ENCODE measurements at places on chromosomes 2 and 18.

DNA sequence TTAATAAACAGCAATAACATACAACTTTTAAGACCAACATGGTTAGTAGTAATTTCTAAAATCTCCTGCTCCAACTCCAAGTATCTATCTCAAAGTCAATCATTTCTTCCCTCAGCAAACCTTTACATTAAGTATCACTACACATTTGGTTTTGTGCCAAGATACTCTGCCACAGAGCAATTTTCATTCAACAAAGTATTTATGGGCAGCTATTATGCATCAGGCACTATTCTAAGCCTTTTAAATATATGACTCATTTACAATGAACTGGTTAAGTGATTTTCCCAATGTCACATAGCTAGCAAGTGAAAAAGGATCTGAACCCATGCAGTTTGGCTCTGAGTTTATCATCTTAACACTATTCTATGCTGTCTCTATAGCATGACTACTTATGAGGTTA is 264.3 kb downstream of the NOL4 start:
- no peak for DNase-seq

GRCh38 chr18:32243358-32243757 is 53.5 kb downstream of the MEP1B start:
- DNase-seq, result no peak

- no peak for DNase-seq
These were observed 46.0 kb downstream of the SLC66A2 start for GRCh38 chr18:79905389-79905911.

- DNase-seq, result peak; percentile 25
These were observed 79.2 kb upstream of the SETBP1 start for GRCh38 chr18:44601447-44601846.

- DNase-seq, result no peak
These were observed 49.6 kb downstream of the ATP9B start for GRCh38 chr18:79118797-79119196.

DNA sequence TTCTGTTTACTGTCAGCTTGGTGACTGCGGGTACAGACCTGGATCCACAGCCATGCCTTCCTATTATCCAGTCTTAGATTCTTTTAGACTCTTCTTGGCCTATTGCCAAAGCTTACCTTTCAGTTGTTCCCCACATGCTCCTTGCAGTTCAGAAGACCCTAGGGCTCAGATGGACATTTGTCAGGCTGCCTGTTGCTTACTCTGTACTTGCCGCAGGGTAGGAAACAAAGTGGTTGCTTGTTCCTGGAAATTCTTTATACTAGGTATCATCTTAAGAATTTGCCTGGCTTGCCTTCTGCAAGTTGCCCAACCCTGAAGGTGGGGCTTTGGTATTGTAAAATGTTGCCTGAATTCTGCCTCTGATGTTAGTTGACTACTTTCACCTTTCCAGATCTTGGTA is 24.4 kb downstream of the CD28 start:
- no peak for DNase-seq

- no peak for DNase-seq
These were observed 97.4 kb upstream of the ITGA6 start for GRCh38 chr2:172329774-172330671.

GRCh38 chr2:17979707-17980106 is 101.2 kb downstream of the KCNS3 start:
- DNase-seq, result no peak

GRCh38 chr18:41967680-41968079 is 12.6 kb downstream of the PIK3C3 start:
- no peak for DNase-seq

- no peak for DNase-seq
These were observed 181.2 kb downstream of the ATAD2B start for GRCh38 chr2:23745726-23746105.

DNA sequence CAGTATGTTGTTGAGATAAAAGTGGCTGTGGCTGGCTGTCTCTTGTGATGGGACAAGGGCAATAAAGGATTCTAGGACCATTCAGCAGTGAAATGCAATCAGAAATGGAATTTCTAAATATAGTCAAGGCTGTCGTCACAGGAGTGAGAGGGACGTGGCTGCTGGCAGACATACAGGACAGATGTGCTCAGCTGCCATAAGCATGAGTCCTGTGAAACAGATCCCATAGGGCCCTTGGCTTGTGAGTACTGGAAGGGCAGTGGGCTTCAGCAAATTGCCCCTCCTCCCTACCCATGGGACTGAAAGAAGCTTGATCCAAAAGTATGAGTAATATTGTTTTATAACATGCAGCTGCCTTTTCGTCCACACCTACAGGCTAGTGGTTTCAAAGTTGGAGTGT is 4.2 kb upstream of the CNNM3 start:
- DNase-seq, result no peak

- DNase-seq, result no peak
These were observed 2.7 kb downstream of the BCL2 start for GRCh38 chr18:63316612-63317555.

- DNase-seq, result no peak
These were observed 101.2 kb downstream of the RAPGEF4 start for GRCh38 chr2:172836827-172837226.

DNA sequence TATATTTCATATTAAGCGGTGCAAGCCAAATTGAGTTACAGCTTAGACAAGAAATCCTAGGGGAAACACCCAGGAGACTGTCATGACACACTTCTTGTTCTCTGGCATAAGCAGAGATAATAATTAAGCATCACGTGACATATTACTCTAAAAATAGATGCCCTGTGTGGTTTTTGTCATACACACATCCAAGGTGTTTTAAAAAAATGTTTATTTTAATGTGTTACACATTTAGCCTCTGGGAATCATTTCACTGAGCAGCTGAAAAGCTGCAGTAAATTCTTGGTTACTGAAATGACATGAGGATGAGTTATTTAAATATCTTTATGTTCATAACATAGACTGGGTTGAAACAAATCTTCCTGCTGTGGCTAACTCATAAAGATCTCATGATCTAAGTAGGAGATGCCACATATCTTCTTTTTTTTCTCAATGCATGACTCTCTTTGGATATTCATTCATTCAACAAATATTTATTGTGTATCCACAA is 38.0 kb upstream of the ERMN start:
- DNase-seq, result no peak

DNA sequence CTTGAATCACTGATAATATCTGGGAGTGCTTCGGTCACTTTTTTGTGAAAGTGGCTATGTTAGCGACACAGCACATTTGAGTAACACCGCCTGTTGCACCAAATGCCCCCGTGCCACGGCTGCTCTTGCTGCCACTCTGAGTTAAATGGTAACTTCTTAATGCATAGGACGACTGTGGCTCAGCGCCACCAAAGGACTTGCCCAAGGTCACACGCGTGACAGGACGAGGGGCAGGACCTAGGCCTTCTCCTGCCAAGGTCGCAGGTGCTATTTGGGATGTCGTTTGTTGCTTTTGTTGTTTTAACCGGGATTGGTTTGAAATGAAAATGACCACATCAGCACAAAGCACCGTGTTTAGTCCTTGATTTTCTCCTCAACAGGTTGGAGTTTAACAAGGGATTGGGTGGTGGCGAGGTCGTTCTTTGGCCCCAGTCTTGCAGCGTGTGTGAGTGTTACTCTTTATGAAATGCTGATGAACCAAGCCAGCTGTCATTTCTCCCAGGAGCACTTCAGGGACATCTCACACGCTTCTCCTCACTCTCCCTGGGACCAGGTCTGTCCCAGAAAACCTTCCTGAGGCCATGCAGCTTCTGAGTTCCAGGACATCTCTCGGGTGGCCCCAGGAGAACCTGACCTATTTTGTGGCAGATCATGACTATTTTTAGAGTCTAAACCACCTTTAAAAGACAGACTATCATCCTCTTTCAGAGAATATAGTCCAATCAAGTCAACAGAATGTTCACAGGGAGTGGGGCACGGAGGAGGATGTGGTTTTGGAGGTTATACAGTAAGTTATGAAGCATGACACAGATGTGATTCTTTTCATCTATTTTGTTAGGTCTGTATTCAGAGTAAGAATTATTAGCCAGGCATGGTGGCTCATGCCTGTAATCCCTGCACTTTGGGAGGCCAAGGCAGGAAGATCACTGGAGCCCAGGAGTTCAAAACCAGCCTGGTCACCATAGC is 49.9 kb downstream of the MTCL1 start:
- no peak for DNase-seq

GRCh38 chr2:144567745-144568144 is 47.8 kb upstream of the ZEB2 start:
- DNase-seq, result no peak

- no peak for DNase-seq
These were observed 818.9 kb upstream of the ACVR2A start for GRCh38 chr2:147025646-147026585.

GRCh38 chr2:46157966-46158310 is 139.3 kb upstream of the EPAS1 start:
- DNase-seq, result no peak

GRCh38 chr2:31219131-31219969 is 2.0 kb upstream of the CAPN14 start:
- no peak for DNase-seq

DNA sequence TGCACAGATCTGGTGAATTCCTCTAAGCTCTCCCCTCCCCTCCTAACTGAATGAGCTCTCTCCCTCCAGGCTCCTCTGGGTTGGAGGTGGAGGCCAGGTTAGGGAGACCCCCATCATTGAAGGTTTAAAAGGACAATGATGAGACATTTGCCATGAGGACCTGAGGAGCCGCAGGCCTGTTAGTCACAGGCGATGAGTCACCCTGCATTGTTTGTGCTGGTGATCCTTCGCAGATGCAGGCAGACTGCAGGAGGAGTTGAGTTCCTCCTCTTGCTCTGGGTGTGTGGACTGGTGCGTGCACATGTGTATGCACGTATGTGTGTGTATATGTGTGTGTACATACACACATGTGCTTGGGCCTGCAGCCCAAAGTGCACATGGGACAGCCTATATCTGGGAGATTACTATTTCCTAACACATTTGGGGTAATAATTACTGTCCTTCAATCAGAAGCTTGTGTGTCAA is 42.0 kb downstream of the MCFD2 start:
- DNase-seq, result peak; percentile 97

DNA sequence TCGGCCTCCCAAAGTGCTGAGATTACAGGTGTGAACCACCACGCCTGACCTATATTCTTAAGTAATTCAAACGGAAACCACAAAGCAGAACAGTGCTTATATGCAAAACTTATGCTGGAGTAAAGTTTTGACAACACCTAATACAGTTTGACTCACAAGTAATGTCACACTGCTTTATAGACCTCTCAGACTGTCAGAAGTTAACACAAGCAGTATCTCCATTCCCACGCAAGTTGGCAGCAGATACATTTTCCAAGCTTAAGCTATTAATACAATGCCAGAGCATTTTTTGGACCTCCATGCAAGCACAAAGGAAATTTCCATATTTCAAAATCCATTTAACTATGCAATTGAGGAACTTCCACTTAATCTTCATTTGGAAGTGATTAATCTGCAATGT is 21.0 kb upstream of the SANBR start:
- no peak for DNase-seq

GRCh38 chr2:216146573-216146972 is 37.4 kb downstream of the XRCC5 start:
- DNase-seq, result no peak

All from RWPE1 (cell line).